ENCODE measurements at places on chromosomes 5 and 9.

DNA sequence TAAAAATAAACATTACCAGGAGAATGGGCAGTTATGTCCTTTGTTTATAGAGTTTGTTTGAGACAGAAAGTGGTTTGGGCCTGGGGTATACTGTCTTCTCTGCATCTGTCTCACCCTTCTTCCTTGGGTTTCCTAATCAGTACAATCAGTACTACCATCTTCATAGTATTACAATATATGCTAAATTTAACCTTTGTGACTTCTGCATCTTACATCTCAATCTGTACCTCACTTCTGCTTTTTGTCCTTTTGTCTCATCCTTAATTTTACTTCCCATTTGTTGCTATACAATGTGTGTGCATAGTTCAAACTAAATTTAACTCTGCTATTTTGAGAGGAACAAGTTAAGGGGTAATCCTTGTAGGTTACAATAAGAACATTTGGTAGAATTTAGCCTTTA lies 19.6 kb downstream of the FBXO38 start:
- DNase-seq: no peak

DNA sequence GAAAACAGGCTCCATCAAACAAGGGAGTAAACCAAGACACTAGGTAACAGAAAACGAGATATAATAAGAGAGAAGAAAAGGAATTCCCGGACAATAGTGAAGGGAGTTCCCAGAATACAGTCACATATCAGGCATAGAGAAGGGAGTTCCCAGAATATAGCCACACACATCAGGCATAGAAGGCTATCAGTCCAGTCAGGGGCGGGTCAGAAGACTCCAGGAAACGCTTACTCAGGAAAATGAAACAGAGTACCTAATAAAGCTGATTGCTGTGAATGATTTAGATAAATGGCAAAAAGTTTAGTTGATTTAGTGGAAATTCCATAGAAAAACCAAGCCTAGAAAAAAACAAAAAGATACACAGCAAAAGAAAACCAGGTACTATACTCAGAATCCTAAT lies 4.9 kb downstream of the TOMM5 start:
- no peak for DNase-seq

GRCh38 chr5:175617447-175617846 lies 40.4 kb upstream of the HRH2 start:
- DNase-seq: no peak

- DNase-seq: no peak
Measured at GRCh38 chr5:652773-653350, 40.3 kb downstream of the TPPP start.

- DNase-seq: no peak
Measured at GRCh38 chr5:417301-418161, 25.4 kb upstream of the EXOC3 start.

All from NCI-H1048 (cell line).